ENCODE measurements at places on chromosomes 4 and X.

DNA sequence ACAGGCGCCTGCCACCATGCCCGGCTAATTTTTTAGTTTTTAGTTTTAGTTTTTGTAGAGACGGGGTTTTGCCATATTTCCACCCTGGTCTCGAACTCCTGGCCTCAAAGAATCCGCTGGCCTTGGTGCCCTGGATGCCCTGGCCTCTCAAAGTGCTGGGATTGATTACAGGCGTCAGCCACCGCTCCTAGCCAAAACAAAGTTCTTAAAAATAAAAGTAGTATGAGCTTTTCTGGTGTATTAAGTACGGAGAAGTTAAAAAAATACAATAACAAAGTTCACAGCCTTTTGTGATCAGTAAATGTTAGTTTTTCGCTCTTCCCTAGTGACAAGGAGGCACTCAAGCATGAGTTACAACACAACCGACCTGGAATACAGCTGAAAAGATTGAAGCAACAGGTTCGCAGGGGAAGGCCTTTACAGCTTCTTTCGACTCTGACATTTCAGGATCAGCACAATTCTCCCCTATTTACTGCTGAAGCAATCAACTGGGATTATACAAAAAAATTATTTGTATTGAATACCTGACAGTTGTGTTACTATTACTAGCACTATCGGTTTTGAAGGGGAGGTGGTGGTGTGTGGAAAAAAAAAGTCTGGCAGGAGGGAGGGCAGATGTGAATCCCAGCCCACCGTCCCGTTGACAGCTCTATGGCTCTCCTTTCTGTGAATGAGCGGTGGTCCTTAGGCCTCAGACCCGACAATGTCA, 893 bp upstream of the METAP1 start:
- no peak for DNase-seq

GRCh38 chr4:95548738-95549245, at the start of gene UNC5C:
Gene UNC5C (minus strand): TSS chr4:95548973.
- peak; percentile 83 for DNase-seq

DNA sequence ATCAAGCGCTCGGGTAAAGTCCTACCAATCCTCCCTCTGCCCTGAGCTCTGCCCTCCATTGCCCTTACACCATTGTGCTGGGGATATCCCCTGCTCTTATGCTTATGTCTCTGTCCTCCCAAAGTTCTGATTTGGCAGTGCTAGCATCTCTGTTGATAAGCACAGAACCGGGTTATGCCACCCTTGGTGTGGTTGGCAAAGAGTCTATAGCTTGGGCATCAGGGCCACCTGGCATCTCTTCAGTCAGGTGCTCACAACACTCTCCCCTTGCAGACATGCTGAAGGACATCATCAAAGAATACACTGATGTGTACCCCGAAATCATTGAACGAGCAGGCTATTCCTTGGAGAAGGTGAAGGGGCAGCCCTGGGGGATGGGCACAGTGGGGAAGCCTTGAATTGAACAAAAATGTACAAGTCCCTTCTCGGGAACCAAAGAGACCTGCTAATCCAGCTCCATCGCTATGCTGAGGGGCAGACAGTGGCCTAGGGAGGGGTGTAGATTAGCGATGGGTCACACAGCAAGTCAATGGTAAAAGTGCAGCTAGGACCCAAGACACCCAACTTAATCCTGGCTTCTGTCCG, 3.8 kb downstream of the MAGED2 start:
- no peak for DNase-seq

DNA sequence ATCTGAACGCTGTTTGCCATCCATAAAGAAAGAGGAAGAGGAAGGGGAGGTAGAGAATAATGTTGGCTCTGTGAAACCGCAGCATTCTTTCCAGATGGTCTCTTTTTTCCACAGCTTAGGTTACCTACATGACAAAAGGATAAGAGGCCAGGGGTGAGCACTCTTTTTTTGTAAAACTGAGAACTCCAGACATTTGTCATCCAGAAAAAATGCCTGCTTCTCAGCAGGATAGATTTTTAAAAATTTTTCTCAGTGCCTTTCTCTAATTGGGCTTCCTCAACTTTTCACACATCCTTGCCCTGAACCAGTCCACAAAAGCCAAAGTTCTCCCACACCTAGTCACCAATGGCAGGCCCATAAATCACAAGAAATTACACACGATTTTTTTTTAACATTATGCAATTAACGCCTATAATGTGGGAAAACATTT, 158.1 kb upstream of the TENM3 start:
- DNase-seq, result peak; percentile 87

DNA sequence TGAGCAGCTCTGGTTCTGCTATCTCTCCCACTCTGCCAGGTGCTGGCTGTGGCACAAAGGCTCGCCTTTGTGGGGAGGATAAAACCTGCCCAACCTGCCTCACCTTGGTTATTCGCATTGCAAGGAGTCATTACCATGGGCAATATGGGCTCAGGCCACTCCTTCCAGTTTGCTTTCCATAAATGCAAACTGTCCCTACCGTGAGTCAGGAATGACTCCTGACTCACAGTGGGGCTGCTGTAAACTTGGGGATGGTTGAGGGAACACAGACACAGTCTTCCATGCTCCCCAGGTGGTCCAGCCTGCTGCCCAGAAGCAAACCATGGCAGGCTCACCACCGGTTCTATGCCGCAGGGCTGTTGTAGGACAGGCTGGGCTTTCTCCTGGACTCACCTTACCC, 36.1 kb downstream of the COQ2 start:
- no peak for DNase-seq

DNA sequence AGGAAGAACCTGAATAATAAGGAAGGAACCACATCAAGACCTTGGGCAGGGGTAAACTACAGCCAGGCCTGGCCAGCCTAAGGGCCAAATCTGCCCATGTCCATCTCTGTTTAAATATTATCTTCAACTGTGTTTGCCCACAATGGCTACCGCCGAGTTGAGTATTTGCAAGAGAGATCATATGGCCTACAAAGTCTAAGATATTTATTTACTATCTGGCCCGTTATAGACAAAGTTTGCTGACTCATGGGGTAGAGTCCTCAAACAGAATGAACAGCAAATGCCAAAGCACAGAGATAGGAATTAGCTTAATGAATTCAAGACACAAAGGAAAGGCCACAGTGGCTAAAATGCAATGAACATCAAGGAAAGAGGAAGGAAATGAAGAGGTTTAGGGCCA, 44.8 kb downstream of the RPS6KA3 start:
- DNase-seq, result peak; percentile 4

DNA sequence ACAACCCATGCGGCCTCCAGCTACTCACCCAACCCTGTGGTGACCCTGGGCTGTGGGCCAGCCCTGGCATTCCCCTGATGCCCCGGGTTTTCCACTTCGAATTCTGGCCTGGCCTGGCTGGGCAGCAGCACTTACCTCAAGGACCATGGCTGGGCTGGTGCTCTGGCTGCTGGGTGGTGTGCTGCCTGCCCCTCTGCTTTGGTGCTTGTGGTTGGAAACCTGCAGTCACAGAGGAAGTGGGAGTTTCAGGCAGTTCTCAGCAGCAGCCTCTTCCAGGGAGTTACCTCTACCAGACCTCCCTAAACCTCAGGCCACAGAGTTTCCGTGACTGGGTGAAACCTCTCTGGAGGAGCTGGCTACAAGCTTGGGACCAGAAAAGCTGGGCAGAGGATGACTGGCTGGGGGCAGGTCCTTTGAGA, at the start of gene CXCR3:
CXCR3 (minus strand) TSS at position 209 of the 419 bp plus-strand sequence; CDS start at position 147, 62 bp downstream.
- DNase-seq, result peak; percentile 54

DNA sequence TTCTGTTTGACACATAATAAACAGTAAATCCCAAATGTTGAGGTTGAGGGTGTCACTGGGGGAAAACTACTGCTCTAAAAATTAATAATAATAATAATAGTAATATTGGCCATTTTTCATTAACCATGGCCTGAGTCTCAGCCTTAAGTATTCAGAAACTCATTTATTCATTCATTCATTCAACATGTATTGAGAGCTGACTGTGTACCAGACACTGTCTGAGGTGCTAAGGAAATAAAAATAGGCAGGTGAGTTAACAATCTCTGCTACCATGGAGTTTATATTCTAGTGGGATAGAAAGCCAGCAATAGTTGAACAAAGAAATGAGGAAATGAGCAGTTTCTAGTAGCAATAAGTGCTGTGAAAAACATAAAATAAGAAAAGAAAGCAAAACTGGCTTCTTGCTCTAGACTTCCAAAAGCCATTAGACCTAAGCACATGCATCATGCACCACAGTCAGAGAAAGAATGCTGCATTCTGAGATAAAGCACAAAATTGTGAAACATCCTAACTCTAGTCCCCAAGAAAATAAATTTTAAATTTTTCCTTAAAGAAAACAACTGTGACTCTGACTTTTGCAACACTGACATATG, 278.7 kb downstream of the RCHY1 start:
- DNase-seq, result no peak

GRCh38 chr4:6011686-6012085, 6.5 kb downstream of the C4orf50 start:
- DNase-seq, result no peak

GRCh38 chr4:158710814-158711213, 12.4 kb downstream of the PPID start:
- peak; percentile 35 for DNase-seq

GRCh38 chrX:136909119-136909705, 28.7 kb upstream of the RBMX start:
- peak; percentile 85 for DNase-seq

DNA sequence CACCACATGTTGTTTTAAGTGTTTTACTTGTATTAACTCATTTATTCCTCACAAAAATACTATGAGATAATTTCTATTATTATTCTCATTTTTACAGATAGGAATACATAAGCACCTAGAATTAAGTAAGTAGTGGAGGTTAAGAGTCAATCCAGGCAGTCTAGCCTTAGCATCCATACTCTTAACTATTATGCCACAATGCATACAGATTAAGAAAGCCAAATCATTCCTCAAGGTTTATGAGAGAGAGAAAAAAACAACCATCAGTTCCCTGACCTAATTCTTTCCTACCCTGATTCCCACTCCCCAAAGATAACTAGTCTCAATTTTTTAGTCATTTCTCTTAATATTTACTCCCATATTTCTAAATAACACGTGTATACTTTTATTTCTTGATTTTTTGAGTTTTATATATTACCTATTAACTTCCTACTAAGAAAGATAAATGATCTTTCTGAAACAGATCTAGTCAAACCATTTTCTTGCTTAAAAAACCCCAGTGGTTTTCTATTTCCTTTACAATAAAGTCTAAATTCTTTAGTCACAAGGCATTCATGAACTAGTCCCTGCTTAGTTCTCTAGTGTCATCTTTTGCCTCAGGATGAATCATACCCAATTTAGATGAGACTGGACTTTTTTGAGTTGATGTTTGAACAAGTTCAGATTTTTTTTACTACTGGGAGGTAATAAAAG, 16.0 kb downstream of the UBA6 start:
- DNase-seq, result no peak

- DNase-seq, result no peak
Measured at GRCh38 chr4:13521047-13521446, 23.3 kb downstream of the NKX3-2 start.
